ENCODE measurements at places on chromosomes 3 and 15.

DNA sequence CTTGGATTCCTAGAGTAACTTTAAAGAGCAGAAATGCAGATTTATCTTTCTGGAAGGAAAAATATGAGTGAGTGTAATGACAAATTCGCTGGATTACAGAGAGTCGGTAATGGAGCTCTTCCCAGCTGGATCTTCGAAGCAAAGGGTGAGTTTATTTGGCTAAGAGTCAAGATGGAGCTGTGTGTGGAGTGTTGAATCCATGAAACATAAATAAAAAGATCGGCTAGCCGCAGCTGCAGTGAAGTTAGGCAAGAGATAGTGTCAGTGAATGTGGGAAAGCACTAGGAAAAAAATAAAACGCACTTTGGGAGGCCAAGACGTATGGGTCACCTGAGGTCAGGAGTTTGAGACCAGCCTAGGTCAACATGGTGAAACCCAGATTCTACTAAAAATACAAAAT is 10.3 kb downstream of the NAALADL2 start:
- DNase-seq = no peak

DNA sequence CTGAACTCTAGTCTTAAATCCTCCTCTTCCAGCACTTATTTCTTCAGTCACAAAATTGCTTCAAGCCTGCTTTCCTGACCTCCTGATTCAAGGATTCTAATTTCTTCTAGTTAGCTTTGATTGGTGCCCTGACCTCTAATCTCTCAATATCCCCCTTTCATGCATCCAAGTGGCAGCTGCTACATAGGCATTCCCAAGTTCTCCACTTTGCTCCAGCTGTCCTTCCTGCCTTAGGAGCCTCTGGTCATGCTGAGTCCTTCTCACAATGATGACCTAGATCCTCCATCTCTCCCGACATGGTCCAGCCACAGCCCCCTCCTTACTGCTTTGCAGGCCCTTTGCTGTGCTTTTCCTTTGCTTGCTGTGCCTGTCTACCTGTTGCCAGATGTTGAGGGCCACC is 347.8 kb upstream of the C2CD4B start:
- DNase-seq = no peak

GRCh38 chr3:72144773-72145505 is 360.0 kb upstream of the PROK2 start:
- no peak for DNase-seq

- no peak for DNase-seq
These were observed 1.9 kb downstream of the RAB6B start for GRCh38 chr3:133893683-133894352.

DNA sequence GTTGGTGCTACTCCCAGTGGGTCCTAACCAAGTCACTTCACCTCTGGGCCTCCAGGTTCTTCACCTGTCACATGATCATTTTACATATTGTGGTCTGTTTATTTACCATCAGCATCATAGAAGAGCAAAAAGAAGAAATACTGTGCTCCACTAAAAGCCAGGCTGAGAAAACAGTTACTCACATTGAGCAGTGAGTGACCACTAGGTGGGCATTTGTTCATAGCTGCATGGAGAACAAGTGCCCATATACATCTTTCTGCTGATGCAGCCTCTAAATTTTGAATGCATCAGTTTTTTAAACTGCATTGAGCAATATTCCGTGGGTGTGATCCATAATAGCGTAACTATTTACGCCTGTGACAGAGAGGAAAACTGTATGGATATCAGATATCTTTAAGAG is 76.2 kb downstream of the DCUN1D1 start:
- DNase-seq = no peak

DNA sequence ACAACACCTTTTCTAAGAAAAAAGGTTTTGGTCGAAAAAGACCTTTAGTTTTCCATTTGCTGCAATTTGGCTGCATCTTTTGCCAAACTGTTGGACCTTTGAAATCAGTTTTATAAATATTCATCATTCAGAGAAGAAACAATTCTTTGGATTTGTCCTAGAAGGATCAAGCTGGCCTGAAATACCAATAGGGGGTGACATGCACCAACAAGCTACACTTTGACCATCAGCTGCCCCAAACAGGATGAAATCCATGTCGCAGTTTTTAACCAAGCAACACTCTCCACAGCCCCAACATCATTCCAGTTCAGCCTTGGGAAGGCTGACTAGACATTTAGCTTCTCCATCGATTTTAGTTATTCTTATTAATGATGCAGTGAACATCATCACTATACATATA is 9.8 kb downstream of the RPL15 start:
- no peak for DNase-seq

GRCh38 chr15:100663086-100663914 is 60.9 kb downstream of the ASB7 start:
- peak; percentile 44 for DNase-seq

DNA sequence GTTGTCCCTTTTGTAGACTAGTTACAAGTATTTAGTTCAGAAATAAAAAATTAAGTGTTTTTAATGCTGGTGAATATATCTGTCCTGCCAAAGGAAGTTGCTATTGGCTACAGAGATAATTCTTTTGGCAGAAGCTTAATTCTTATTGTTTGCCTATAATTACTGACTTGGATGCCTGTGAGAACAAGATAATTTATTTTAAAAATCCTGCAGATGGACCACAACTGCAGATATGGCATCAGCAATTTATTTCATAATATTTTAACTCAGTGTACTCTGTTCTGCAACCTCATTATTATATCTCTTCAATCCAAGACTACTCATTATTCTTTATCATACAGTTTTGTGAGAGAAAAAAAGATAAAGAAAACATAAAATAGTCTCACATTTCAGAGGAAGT is 789.8 kb downstream of the NAALADL2 start:
- DNase-seq = no peak

DNA sequence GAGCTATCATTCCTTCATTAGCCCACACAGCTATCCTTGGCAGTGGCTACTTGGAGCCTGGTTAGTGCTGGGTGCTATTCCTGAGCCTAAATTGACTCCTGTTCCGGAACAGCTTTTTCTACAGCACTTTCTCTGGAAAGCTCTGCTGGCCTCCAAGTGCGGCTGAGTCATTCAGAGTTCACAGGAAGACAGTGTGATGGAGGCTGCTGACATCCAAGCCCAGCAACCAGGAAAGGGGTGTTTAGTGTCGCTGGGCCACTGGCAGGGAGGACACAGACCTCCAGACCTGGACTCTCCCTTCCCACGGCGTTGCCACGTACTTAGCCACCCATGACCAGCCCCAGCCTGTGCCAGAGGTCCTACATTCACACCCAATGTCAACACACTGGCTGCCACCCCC is 28.7 kb downstream of the CACNA2D2 start:
- DNase-seq = peak; percentile 41

GRCh38 chr15:75696311-75696720 is 16.3 kb downstream of the CSPG4 start:
- DNase-seq = no peak

GRCh38 chr15:66477011-66477410 is 20.6 kb downstream of the SNAPC5 start:
- DNase-seq = no peak

DNA sequence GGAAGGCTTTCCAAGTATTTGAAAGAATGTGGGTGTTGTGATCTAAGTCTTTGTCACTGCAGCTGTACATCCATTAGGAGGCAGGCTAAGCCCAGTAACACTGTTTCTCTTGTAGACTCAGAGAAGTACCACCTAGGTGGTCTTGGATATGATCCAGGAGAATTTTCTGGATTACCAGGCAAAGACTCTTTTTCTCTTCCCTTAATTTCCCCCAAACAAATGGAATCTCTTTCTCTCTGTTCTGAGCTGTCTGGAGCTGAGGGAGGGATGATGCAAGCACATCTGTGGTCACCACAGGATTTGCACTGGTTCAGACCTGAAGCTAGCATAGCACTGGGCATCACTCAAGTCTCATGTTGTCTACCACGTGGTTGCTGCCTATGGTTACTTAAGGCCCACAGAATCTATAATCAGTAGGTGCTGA is 227.6 kb downstream of the NECTIN3 start:
- peak; percentile 75 for DNase-seq

GRCh38 chr3:45762647-45763302 is 33.6 kb downstream of the SLC6A20 start:
- DNase-seq = no peak

DNA sequence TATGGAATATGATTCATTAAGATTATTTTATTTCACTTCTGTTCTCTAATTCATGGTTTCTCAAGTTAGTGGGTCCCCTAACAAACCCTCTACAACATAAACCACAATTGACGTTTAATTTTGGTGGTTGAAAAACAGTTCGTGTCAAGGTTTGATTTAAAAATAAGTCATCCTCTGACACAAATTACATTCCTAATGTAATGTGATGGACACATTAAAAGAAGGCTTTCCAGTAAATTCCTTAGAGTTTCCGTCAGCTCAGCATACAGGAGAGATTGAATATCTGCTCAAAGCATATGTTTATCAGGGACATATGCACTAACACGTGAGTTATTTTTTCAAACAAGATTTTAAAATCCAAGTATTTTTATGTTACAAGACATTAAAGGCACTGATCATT is 626.5 kb upstream of the ADAMTS9 start:
- DNase-seq = peak; percentile 59

DNA sequence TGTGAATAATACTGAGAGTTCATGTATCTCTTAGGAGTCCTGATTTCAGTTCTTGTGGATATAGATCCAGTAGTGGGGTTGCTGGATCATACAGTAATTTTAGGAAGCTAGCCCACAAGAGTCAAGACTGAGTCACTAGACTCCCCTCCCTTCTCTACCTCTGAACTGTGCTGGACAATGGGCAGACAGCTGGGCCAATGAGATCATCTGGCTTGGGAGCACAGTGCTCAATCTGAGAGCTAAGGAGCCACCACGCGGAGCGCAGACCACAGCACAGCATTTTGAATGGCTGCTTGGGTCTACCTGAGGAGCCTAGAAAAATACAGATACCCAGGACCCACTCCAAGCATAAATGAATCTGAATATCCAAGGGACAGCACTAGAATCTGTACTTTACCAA is 32.5 kb downstream of the WNT5A start:
- peak; percentile 24 for DNase-seq

DNA sequence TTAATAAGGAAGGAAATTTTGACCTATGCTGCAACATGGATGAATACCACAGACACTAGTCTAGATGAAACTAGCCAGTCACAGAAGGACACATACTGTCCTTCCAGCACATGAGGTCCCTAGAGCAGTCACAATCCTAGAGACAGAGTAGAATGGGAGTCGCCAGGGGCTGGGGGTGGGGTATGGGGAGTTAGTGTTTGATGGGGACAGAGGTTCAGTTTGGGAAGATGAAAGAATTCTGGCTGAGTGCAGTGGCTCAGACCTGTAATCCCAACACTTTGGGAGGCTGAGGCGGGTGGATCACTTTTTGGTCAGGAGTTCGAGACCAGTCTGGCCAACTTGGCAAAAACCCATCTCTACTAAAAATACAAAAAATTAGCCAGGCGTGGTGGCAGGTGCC is 99.2 kb downstream of the TPRA1 start:
- no peak for DNase-seq

GRCh38 chr3:131386429-131387165 is 5.0 kb downstream of the NUDT16 start:
- DNase-seq = no peak

DNA sequence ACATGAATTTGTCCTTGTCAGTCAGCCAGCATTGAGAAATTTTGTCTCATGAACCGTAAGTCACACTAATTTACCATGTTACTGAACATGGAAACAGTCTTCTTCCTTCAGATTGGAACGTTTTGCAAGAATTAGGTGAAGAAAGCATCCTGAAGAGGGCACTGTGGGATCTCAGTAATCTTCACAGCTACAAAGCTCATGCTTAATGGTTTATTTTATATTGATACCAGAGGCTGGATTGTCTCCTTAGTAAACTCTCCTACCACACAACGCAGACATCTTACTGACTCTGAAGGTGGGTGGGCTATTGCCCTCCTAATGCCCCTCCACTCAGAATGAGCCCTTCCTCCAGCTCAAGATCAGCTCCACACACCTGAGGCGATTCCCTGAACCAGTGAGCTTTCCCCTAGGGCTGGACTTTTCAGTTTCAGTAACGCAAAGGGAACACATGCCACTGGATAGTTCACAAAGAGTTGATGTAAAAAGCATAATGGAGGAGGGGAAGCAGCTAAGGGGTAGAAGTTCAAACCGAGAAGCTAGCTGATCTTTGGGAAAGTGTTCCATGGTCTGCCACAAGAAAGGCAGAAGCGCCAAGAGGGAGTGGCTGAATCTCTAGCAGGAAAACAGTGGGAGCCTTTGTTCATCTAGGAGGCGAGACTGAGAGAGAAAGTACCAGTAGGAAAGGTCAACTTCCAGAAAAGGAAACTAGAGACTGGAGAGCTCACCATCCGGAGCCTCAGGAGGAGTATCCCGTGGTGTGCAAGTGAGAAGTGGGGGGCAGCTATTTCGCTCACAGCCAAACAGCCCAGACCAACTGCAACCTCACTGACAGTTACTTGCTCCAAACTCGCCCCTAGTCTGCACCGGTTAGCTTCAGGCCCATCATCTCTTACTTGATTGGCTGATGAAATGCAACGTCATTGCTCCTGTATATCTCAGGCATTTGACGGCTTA is at the start of gene SLC9C1:
Gene SLC9C1, minus strand, starts transcription at position 849 of the 954 bp plus-strand sequence. CDS start 7,425 bp downstream, outside the sequence.
- DNase-seq = peak; percentile 71

DNA sequence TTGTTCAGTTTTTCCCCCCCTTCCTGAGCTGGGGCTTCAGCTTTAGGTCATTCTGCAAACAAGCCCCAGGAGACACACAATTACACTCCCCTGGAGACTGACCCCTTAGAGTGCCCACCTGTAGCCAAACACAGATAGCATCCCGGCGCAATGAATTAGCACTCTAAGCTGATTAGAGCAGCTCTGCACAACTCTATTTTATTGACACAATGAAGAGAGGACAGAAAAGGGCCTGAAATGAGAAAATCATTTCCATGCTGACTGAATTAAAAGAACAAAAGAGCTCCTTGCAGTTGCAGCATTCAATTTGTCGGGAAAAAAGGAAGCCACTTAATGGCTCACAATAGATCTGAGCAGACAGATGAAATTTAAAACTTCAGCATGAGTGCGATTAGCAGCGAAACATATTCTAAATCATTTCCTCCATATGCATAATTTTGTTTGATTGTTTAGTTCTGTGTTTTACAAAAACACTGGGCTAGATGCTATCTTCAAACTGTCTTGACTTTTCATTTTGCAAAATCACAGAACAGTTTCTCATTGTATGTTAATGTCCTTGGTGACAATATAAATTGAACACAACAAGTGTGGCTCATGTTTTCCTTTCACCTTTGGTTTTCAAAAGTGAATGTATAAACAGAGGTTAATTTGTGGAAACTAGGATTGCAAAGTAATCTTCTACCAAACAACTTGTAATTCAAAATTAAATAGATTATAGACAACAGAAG is 308.6 kb downstream of the MECOM start:
- no peak for DNase-seq

GRCh38 chr3:3772920-3773319 is 26.3 kb upstream of the LRRN1 start:
- DNase-seq = no peak

DNA sequence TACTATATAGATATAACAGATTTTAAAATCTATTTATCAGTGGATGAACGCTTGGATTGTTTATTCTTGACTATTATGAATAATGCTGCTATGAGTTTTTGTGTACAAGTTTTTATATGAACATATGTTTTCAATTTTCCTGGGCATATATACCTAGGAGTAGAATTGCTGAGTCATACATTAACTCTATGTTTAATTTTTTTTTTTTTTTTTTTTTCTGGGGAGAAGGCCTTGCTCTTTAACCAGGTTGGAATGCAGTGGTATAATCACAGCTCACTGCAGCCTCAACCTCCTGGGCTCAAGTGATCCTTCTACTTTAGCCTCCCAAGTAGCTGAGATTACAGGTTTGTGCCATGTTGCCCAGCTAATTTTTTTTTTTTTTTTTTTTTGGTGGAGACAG is 9.1 kb downstream of the CIDEC start:
- peak; percentile 82 for DNase-seq

- DNase-seq = no peak
These were observed 2.5 kb upstream of the MECOM start for GRCh38 chr3:169666076-169666375.

Data from fibroblast of skin of right biceps (primary cell).